ENCODE measurements at places on chromosomes 1 and 21. TPM values are rescaled to one million over a fixed set of nuclear protein-coding genes. Genes with fewer than 3 reads are reported as not detected.

The TIAM1 gene
- 54.6 TPM for total RNA-seq

The PTPRU gene
- total RNA-seq = 143 TPM

The OR2G3 gene
- not detected for total RNA-seq

GRCh38 chr1:230330157-230330556 lies 96.0 kb downstream of the PGBD5 start:
- DNase-seq = no peak
- no peak overlapping the region for H3K27ac ChIP-seq

- H3K36me3 ChIP-seq = no peaks in the 10 kb centered on the region
- H3K27ac ChIP-seq = no peak overlapping the region
- no peak overlapping the region for H3K4me3 ChIP-seq
- H3K4me1 ChIP-seq = no peaks in the 10 kb centered on the region
- no peaks in the 10 kb centered on the region for H3K27me3 ChIP-seq
These were observed 547.9 kb upstream of the ZP4 start for GRCh38 chr1:238438311-238439270.

- H3K27me3 ChIP-seq = peaks cover 99% of the 10 kb centered on the region
These were observed 60.5 kb downstream of the RHBG start for GRCh38 chr1:156429313-156430060.

GRCh38 chr1:160032165-160032820 lies 503 bp upstream of the PIGM start:
- H3K4me3 ChIP-seq = peak overlapping the region; percentile 92
- peak overlapping the region; percentile 94 for H3K27ac ChIP-seq
- H3K36me3 ChIP-seq = peaks cover 3% of the 10 kb centered on the region
- no peak for DNase-seq
- H3K4me1 ChIP-seq = peaks cover 39% of the 10 kb centered on the region

DNA sequence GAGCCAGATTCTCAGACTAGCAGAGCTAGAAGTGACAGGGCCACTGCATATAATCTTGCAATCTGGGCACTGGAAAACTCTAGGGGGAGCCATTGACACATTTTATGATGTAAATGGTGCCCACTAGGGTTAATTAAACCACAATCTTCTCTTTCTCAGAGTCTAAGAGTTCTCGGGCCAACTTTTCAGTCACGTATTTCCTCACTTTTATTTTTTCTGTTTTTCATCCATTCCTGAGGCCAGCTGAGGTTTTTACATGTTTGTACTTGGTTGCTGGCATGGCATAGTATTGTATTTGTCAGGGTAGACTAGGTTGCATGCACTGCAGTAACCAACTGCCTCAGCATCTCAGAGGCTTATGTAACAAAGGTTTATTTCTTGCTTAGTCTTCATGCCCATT lies 138.2 kb downstream of the ZNF326 start:
- H3K27me3 ChIP-seq = peaks cover 47% of the 10 kb centered on the region
- no peak overlapping the region for H3K4me3 ChIP-seq
- no peaks in the 10 kb centered on the region for H3K4me1 ChIP-seq
- no peak for DNase-seq
- H3K36me3 ChIP-seq = no peaks in the 10 kb centered on the region

DNA sequence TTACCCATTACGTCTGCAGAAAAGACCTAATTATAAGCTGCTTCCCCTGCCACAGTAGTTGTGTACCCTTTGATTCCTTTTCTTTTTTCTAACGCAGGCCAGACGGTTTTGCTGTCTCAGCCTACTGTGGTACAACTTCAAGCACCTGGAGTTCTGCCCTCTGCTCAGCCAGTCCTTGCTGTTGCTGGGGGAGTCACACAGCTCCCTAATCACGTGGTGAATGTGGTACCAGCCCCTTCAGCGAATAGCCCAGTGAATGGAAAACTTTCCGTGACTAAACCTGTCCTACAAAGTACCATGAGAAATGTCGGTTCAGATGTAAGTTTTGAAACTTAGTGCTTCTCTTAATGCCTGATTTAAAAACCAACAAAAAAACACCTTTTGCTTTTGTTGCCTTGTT lies 35.8 kb downstream of the ATF6 start:
- H3K27ac ChIP-seq = no peak overlapping the region
- H3K27me3 ChIP-seq = no peaks in the 10 kb centered on the region
- DNase-seq = no peak
- no peak overlapping the region for H3K4me3 ChIP-seq

Measured in mesothelial cell of epicardium (in vitro differentiated cells).